ENCODE measurements at places on chromosomes 4 and X.
A peak's percentile ranks its signal among the peaks of the same experiment; 100 is the strongest.

DNA sequence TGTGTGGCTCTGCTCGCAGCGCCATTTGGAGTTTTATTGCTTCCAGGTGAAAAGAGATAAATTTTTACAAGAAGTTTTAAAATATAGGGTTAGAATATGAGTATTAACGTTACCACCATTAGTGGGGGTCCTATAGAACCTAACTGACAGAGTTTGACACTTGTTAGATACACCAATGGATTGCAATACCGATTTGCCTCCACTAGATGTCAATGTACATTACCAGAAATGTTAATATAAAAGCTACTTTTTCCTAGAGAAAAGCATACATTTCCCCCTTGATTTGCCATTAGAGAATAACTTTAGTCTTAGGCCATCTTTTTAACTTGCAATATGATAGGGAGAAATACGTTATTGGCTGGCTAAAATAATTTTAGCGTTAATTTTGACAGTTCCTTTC is 108.4 kb downstream of the LINC00632 start:
- no peak for DNase-seq

DNA sequence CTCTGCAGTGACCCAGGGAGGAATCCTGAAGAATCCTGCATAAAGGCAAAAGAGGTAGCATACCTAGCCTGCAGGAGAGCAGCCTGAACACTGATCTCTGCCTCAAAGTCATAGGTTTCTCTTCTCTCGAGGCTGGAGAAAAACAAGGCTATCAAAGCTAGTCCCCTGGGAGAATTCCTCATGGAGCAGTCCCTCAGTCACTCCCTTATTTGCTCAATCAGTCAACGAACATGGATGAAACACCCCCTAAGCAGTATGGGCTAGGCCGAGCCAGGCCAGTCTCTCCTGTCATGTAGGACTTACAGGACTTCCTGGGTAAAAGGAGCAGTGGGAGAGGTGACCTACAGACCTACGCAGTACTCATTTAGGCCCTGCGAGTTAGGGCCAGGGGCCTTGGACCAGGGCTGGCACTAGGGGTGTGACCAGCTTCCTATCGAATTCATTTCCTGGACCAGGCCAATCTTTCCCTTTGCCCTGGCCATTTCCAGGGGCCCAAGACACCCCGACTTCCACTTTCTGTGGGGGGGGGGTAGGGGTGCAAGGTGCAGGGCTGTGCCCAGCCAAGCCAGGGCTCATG is 164.1 kb downstream of the EFNB1 start:
- DNase-seq: no peak

GRCh38 chrX:101078716-101079598 is at the start of gene TMEM35A:
TSS of gene TMEM35A (plus strand) at chrX:101078879. CDS start at chrX:101079003, 124 bp downstream.
- no peak for DNase-seq

DNA sequence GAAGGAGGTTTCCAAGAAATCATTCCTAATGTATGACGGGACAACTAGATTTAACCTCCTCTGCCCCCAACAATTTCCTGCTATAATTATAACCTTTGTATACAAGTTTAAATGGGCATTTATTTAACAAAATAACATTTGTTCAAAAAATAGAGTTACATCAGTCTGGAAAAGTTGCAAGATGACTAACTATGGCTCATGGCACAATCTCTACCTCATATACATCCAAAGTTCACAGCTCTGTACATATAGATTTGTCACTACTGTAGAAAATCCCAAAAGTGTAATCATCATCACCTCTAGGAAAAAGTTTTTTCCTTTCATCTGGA is 3.8 kb upstream of the RPS6KA3 start:
- DNase-seq: no peak

DNA sequence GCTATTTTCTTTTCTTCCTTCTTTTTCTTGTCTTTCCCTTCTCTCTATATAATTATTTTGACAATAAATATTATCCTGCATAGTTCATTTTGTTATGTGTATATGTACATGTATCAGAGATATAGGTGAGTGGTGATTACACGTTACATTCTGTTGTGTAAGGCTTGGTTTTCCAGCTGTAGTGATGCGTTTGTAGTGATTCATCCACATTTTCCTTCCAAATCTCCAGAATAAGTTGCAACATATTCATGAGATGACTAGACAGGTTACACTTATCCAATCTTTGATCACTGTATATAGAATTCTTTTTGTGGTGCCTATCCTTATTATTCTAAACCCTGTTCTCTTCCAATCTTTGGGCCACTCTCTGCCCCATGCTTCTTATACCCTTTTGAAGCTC is 540.2 kb downstream of the GBA3 start:
- no peak for DNase-seq

DNA sequence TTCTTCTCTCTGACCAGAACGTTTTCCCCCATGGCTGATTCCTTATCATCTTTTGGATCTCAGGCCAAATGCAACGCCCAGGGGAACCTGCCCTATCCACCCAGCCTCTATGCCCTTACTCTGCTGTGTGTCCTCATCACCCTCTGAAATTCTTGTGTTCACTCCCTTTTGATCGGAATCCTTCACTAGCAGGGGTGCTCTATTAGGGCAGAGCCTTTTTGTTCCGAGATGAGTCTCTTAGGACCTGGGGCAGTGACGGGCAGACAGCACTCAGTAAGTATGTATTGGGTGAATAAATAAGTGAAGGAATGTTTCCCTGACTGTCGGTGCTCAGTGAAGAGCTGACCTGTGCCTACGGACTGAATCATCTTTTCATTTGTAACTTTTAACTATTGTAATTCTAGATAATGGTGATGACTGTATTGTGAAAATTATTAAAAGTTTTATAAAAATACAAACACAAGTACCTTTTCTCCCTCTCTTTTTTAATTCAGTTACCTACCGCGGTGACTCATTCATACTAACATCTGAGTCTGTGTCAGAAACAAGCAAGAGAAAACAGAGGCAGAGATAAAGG is 4.8 kb upstream of the TENM3 start:
- DNase-seq: no peak

DNA sequence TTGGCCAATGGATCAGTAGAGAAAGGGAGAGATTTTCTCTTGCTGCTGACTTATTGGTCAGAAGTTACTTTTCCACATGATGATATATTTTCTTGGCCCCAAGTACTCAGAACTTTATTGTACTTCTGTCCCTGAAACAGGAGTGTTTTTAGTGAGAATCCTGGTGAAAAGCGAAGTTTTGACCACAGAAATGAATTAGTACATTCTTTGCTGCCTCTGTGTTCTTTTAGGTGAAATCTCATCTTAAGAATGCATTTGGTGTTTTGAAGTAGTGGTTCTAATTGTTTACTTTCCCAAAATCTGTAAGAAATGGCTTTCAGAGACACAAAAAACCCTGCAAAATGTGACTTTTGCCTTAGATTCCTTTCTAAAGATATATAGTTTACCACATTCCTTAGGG is 240.4 kb downstream of the FRMPD4 start:
- DNase-seq: no peak

GRCh38 chr4:81470456-81471297 is 1.0 kb downstream of the RASGEF1B start:
- peak; percentile 67 for DNase-seq

GRCh38 chr4:17027495-17027894 is 129.1 kb upstream of the LDB2 start:
- no peak for DNase-seq

DNA sequence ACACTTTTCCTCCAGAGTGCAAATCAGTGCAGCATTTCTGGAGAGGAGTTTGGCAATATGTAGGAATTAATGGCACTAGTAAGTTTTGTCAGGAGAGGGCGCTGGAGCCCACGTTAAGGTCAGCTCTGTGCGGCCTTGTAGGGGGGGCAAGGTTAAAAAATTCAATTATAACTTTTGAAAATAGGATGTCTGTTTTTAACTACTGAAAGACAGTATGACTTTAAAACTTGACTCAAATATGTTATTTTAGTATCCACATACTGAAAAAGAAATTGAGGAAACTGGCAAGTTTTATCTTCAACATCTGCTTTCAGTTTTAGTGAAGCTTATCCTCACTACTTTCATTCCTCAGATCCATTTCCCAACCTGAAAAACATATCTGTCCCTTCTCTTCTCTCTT is 30.9 kb upstream of the HSD17B13 start:
- peak; percentile 13 for DNase-seq

DNA sequence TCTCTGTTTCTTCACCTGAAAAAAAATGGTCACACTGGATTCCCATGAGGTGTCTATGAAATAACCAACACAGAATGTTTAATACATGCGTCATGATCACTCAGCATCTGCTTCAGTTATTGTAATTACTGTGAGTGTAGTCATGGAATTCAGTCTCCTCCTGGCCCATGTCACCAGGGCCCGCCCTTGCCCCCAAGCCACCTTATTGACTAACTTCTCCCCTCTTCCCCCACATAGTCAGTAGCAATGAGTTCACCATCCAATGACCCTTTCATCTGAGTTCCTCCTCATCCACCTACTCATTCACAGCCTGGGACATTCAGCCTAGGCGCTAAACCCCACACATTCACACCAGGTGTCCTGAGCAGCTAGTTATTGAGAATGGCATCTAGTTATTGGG is 15.6 kb downstream of the PNMA6F start:
- no peak for DNase-seq

GRCh38 chr4:90240333-90240732 is 113.1 kb downstream of the CCSER1 start:
- no peak for DNase-seq

DNA sequence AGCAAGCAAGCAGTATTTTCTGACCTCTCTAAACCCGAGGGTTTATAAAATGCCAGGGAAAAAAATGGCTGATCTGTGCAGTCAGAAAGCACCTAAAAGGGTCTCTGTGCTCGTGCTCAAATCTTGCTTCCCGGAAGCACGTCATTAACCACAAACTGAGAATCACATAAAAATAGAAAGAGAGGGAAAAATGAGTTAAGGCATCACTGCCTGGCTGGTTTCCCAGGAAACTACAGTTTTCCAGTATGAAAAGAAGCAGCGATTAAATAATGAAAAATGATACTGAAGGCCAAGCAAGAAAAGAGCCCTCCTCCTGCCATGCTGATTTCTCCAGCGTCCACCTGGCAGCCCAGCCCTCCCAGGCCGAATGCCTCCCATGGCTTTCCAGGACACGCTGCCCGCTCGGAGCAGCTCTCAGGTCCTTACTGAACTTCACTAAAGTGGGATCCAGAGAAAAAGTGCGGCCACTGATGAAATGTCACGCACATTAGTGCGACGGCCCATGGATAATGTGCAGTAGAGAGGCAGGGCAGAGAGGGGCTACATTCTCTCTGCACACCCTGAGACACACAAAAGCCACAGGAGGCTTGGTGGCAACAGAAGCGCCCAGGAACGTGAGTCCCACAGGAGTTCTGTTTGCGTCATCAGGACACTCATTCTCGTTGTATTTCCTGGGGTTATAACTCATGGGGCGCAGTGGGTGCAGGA is 80.4 kb downstream of the WFS1 start:
- DNase-seq: no peak

- DNase-seq: no peak
Observed at GRCh38 chr4:128354205-128354821, 66.7 kb upstream of the PGRMC2 start.

DNA sequence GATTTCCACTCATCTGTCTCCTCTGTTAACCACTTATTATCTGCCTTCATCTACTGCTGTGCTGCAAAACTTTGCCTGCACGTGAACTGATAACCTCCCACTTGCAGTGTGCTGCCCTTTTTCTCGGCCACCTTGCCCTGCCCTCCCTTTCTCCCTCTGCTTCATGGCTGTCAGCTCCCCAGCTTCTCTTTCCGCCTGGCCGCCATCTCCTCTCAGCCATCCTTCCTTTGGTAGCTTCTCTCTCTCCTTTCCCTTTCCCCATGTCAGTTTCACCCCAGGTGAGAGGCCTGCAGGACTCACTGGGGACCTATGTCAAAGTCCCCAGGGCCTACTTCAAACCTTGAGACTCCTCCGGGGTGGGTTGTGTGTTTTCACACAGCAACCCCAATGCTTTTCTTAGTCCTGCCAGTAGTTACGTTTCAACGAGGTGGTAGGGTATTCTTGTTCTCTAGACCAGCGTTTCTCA is 6.6 kb downstream of the MSL3 start:
- no peak for DNase-seq

DNA sequence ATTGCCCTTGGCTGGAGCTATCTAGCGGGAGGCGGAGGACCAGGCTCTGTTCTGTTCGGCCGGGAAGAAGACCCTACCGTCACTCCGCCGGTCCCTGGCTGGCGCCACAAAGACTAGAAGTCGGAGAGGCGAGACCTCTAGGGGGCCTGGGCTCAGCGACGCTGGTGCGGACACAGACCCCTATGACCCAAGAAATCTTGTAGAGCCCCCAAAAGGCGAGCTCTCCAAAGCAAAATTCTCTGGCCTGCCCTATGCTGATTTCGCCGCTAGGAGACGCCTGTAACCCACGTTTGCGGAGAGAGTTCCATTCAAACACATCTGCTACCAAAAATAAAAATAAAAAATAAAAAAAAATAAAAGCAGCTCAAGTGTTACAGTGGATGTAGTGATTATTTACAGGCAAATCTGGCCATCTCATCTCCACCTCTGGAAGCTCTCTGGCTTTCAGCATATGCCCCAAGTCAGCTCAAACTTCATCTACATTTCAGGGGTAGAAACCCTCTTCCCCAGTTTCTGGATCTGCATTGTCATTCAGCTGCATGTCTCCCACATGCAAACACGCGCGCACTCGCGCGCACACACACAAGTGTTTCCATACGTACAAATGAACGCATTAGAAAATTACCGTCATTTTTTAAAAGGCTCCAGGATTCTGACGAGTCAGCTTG is 2.4 kb upstream of the PCDH10 start:
- DNase-seq: no peak

DNA sequence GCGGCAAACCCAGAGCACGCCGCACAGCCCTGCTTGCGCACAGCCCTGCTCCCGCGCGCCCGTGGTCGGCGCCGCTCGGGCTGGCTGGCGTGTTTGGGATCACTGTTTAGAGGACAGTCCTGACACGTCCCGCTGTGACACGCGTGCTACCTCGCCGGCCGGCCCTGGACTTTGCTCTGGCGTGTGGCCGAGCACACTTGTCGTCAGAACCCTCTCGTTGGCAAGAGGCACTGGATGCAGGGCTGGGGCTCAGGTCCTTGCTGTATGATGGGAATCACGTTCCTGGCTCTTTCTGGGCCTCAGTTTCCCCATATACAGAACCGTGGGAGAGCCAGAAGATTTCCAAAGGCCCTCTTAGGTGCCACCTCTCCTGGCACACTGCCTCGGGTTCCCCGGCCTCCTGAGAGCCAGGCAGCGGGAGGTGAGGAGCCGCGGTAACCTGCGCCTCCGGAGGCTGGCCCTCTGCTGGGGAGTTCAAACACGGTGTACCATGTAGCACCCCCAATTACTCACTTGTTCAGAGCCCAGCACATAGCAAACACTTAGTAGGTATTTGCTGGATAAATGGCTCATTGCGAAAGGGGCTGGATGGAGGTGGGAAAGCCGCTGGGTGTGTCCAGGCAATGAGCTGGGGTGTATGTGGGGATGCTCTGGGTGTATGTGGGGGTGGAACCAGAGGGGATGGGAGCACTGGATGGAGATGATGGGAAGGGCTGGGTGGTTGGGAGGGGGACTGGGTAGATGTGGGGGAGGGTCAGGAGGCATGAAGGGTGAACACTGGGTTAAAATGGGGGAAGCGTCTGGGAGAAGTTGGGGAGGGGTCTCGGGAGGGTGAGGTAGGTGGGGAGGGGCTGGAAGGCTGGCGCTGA is 76.6 kb downstream of the HTRA3 start:
- DNase-seq: no peak

GRCh38 chr4:148214529-148215166 is 227.6 kb downstream of the NR3C2 start:
- no peak for DNase-seq

Measured in CD4-positive, alpha-beta T cell treated with Interleukin-4 for 1 hour (primary cell).